ENCODE measurements at places on chromosomes 5 and 9.
A peak's percentile ranks its signal among the peaks of the same experiment; 100 is the strongest.

DNA sequence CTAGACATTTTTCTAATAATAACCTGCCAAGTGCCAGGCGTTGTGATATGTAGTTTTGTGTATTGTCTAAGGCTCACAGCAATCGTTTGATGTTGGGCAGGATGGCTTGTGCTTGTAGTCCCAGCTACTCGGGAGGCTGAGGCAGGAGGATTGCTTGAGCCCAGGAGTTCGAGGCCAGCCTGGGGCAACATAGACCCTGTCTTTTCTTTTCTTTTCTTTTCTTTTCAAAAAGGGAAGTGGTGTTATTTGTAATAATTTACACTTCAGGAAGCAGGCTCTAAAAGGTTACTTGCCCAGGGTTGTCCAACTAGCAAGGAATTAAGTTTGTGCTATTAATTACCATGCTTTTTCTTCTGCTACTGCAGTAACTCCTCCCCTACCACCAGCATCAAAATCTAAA, 3.2 kb downstream of the ZNF131 start:
- DNase-seq = no peak

DNA sequence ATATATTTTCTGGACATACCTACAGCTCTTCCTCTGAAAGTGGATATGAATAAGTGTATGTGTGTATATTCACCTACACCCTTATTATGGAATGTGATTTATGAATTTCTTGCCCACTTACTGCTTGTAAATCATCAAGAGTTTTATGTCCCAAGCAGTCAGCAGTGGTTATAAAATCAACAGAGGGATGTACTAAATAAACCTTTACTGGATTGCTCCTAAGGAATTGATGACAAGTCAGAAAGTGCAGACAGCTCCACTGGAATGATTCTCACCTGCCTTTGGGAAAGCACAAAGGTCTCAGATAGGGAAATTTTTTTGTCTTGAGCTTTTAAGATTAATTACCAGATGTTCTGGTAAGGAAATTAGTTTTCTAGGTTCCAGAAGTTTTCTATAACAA, 9.3 kb downstream of the TMEM174 start:
- no peak for DNase-seq

DNA sequence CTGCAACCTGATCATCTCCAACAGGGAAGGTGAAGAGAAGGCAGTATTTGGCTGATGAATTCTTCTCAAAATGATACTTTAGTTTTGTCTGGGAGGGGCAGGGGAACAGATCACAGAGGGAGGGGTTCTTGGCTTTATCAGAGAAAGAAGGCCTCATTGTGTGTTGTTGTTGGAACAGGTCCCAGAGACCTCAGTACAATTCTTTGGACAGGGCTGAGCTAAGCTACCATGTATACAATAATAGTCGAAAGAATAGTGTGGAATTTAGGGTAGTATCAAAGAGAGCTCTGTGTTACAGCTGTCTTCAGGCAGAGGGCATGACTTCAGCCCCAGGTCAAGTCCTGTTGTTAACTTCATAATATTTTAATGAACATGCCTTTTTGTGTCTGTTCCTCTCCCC, 39.9 kb downstream of the ARHGAP26 start:
- DNase-seq = no peak

- DNase-seq = peak; percentile 100
Measured at GRCh38 chr9:121529237-121529987, 29.8 kb upstream of the GGTA1 start.

DNA sequence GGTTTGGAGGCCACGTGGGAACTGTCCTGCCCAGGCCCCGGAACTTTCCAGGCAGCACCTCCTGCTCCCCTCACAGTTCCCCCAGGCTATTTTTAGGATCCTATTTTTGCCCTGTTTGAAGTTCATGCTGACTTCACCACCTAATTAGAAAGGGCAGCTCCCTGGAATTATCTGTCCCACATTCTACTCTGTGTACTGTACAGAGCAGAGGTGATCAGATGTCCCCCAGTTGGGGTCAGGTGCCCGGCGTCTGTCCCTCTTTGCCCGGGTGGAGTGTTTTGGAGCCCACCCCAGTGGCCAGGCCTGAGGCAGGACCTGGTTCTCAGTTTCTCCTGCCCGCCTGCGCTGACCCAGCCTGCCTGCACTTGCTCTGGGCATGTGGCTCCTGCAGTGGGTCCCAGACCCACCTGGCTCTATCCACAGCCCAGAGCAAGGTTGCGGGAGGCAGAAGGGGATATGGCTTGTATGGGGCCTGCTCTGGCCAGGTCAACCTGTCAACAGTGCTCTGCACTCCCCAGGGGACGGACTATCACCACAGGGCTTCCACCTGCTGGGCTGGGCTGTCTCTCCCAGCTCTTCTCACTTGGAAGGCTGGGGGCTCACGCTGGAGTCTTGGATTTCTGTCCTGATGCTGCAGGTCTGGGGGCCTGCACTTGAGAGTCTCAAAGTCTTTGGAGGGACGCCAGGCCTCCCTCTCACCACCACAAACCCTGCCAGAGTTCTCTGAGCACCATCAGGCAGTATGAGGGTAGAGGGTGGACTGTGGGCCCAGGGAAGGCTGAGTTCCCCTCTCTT, 268.3 kb downstream of the GADD45G start:
- DNase-seq = no peak

- no peak for DNase-seq
Measured at GRCh38 chr5:180194410-180195345, 14.3 kb downstream of the RASGEF1C start.

DNA sequence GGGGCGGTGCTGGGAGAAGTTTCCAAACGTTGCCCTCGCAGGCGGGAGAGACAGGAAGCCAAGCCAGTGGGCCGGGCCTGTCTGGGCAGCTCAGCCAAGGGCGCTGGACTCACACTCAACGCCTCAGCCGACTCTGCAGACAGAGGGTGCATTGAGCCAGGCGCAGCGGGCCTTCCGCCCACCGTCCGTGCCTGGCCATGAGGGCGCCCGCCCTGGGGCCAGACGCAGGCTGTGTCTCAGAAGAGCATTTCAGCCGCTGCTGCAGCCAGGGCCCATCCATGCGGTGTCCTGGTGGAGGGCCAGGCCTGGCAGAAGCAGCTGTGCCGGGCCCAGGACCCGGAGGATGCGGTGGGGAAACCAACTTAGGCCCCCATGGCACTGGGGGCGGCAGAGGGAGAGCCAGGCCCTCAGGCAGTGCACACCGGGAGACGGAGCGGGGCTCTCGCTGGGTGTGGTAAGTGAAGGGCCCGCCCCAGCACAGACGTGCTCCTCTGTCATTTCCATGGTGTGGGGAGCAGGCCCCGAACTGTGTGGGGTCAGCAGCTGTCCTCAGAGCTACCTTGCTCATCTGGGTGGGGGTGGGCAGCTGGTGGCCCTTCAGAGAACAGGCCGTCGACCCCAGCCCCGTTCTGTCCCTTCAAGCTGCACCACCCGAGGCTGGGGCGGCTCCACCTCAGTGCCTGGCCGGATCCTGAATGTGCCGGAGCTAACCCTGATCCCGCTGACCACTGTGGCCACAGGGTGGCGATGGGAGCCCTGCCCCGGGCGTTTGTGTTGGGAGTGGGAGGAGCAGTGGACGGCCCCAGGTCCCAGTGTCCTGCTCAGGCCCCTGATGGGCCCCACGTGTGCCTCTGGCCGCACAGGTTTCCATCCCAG, 18.0 kb downstream of the DNLZ start:
- DNase-seq = peak; percentile 90

- no peak for DNase-seq
Measured at GRCh38 chr5:147727200-147727599, 55.3 kb downstream of the JAKMIP2 start.

GRCh38 chr9:88998503-88998902, 7.2 kb downstream of the S1PR3 start:
- DNase-seq = peak; percentile 31

DNA sequence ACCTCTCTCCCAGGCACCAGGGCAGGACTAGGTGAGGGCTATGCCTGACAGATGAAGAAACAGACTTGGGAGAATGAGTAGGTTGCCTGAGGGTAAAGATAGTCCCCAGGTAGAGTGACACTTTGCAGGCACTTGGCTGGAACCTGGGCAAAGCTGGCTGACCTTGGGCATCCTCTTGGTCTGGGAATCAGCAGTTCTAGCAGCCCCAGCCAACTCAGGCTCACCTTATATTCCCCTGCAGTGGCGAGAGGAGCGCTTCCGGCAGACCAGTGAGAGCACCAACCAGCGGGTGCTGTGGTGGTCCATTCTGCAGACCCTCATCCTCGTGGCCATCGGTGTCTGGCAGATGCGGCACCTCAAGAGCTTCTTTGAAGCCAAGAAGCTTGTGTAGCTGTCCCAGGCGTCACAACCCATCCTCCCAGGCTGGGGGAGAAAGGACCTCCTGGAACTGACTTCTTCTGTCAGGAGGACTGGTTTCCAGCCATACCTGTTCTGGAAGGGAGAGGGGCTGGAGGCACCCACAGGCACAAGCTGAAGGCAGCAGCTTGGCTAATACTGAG, 3.1 kb downstream of the TMED9 start:
- DNase-seq = no peak

- DNase-seq = peak; percentile 65
Measured at GRCh38 chr9:2210201-2210600, 195.1 kb downstream of the SMARCA2 start.

DNA sequence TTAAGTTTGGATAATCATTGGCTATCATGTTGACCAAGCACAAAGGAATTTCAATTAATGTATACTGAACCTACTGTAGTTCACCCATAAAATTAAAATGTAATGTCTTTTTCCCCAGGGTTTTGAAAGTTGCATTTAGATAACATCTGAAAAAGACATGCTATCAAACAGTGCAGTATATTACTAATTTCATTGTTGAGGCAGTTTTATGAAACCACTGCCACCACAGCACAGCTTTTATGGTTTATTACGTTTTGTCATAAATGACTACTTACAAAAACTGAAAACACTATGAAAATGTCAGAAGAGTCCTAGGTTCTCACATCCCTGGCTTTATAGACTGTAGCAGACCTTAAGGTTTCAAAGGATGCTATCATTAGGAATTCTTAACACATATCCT, 32.0 kb upstream of the HAPLN1 start:
- DNase-seq = no peak

GRCh38 chr5:180330810-180331646, 22.1 kb downstream of the GFPT2 start:
- peak; percentile 98 for DNase-seq

DNA sequence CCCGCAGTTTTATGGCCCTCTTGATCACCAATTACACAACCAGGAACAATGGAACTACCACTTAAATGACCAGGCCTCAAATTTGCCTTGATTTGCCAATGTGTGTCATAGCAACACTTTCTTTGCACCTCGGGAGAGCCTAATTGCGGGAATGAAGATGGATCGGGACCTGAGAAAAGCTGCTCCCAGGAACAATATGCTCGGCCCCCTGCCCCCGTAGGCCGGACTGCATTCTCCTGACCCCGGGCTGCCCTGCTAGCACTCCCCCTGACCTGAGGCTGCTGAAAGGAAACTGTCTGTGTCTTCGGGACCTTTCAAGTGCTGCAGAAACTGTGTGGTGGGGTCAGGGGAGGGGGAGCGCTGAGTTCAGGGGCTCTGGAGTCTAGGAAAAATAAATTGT, 294.3 kb upstream of the IRX1 start:
- no peak for DNase-seq

GRCh38 chr5:2320611-2321010, 430.9 kb downstream of the IRX2 start:
- DNase-seq = no peak

DNA sequence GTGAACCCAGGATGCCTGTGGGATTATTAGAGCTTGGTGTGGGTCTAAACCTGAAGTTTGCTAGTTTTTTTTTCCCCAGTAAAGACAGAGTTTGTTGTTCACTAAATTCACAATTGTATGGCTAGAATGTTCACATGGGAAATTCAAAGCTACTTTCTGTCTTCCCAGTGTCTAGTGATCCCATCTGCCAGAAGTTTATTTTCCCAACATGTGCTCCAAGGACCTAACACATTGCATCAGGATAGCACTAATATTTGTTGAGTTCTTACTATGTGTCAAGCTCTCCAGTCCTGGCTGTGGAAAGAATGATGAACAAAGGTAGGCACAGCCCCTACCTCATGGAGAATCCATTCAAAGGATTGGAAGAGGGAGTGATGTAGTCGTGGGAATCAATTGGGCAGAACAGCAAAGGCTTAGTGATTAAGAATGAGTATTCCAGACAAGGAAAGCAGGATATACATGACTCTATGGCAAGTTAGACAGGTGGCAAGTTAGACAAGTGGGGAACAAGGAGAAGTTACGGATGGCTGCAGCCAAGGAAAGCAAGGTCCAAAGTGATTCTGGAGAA, 521.5 kb upstream of the WWC1 start:
- DNase-seq = peak; percentile 44

GRCh38 chr5:38403406-38403805, 145.0 kb downstream of the EGFLAM start:
- DNase-seq = no peak

GRCh38 chr5:118557251-118557661, 431.1 kb downstream of the DTWD2 start:
- peak; percentile 18 for DNase-seq

DNA sequence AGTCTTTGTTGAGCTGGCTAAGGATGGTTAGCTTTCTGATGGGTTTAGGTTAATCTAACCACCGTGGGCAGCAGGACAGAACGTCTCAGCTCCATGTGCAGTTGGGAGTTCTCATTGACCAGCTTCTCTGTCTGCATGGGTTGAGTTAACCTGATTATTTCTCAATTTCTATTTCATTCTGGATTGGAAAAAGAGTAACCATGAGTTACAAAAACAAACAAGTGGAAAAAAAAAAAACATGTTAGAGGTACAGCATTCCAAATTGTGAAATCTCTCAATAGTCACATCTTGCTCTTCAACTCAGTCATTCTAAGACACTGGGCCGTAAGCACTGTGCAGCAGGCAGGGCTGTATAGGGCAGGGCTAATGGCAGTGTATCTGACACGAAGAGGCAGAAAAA, 343.7 kb upstream of the KLF4 start:
- peak; percentile 41 for DNase-seq

Measured in GM23248 (cell line).